ENCODE measurements at places on chromosomes 7 and 10.

DNA sequence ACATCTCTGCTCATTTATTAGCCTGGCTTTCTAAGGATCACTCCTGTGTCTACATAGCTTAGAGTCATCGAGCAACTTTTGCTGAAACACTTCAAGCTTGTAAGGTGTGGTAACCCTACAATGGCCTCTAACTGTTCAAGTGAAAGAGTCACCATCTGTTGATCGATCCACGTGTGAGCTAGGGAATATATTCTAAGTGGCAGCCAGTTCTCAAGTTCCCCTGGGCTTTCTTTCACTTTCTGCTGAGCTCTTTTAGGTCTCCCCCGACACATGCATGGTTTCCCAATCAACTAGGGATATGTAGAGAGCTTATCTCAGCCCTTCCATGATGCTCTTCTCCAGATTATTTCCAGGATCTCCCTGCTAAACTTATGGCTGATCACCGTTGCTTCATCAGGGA is 15.5 kb downstream of the AOAH start:
- DNase-seq = no peak

DNA sequence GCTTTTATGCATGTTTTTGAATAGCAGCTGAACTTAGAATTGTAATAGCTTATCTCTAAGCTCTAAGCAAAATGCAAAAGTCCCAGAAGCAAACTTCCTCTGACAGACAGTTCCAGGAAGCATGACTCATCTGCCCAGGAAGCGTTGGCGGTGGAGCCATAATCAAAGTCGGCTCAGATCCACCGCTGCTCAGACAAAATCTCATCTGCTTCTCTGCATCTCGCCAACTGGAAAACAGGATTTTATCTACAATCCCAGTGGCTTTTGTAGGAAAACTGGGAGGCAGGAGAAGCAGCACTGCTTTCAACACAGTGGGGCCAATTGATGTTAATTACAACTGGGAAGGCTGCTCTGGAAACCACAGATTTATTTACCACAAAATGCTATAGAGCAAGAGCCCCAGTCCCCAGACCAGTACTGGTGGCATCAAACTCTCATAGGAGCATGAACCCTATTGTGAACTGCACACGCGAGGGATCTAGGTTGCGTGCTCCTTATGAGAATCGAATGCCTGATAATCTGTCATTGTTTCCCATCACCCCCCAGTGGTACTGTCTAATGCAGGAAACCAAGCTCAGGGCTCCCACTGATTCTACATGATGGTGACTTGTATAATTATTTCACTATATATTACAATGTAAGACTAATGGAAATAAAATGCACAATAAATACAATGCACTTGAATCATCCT is 99.9 kb downstream of the CUBN start:
- DNase-seq = peak; percentile 85

GRCh38 chr10:31062856-31063255 is 31.2 kb upstream of the ZNF438 start:
- DNase-seq = no peak

GRCh38 chr10:43227911-43228782 is 38.7 kb downstream of the RASGEF1A start:
- DNase-seq = no peak

DNA sequence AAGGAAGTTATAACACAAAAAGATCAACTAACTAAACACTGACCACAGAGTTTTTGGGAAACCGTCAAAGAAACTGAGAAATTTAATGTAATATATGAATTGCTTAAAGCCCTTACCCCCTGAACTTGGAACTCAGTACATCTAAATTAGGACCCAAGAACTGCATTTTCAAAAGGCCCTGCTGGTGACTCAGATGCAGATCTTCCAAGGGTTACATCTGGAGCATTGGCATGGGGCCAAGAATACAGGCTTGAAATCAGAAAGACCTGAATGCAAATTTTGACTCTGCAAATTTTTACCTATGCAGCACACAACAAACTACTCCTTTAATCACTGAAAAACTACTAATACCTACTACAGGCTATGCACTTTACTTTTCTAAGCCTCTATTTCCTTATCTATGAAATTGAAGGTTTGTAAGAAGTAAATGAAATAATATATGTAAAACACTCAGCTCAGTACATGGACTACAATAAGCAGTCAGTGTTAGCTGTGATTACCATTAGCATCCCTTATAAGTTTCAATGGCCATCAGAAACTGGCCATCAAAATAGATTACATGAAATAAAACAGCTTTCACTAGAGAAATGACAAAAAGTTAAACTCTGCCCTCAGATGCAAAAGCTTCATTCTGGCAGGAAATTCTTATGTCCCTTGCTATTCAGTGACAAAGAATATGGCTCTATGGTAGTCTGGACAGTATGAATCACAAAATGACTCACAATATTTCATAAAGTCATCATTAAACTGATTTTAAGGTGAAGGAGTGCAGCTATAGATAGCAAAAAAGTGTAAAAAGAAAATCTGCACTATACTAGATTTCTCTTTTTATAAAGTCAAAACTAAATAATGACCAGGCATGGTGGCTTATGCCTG is 43.6 kb downstream of the NSUN6 start:
- no peak for DNase-seq

DNA sequence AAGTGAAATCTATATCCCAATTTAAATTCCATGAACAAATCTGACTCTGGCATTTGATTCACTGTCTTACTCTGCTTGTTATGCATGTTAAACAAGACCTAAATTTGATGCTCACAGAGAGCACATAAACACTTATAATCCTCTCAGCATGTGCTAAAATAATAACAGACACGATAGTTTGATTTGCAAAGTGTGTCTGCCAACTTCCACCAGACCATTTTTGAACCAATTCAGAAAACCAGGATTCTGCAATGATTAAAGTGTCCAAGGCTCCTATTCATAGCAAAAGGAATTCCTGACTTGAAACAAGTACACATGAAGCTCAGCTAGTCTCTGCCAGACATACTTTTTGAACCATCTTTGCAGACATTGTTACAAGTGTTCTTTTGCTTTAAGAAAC is 11.2 kb downstream of the RBM20 start:
- no peak for DNase-seq

DNA sequence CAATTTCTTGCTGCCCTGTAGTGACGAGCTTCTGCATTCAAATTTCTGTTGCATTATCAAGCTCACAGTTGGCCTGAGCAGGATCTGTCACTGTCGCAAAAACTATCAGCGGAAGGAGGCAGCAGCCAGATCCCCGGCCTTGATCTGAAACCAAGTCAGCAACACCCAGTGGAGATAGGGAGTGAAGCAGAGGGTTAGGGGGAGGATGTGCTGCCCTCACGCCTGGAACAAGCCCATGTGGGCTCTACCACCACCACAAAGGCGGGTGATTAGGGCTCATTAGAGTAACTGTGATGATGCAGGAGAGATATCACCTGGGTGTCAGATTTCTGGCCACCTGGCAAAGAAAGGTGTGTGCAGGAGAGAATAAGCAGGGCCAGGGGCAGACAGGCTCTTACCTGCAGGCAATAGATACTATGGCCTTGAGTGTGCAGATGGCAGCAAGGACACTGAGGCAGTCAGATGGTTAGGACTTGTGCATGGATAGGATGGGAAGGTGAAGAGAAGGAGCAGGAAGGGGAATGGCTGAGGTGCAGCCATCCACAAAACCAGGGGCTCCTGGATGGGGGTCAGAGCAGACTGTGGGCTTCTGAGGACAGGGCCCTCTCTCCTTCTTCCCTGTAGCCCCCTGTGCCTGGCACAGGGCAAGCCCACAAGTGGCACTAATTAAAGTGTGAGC is 417.3 kb downstream of the RPS24 start:
- no peak for DNase-seq

- no peak for DNase-seq
These were observed 122.5 kb upstream of the ANKRD1 start for GRCh38 chr10:91043173-91043910.

All from CD4-positive, alpha-beta T cell treated with Interleukin-4 for 1 hour (primary cell).